ENCODE measurements at places on chromosomes 6 and 20.

DNA sequence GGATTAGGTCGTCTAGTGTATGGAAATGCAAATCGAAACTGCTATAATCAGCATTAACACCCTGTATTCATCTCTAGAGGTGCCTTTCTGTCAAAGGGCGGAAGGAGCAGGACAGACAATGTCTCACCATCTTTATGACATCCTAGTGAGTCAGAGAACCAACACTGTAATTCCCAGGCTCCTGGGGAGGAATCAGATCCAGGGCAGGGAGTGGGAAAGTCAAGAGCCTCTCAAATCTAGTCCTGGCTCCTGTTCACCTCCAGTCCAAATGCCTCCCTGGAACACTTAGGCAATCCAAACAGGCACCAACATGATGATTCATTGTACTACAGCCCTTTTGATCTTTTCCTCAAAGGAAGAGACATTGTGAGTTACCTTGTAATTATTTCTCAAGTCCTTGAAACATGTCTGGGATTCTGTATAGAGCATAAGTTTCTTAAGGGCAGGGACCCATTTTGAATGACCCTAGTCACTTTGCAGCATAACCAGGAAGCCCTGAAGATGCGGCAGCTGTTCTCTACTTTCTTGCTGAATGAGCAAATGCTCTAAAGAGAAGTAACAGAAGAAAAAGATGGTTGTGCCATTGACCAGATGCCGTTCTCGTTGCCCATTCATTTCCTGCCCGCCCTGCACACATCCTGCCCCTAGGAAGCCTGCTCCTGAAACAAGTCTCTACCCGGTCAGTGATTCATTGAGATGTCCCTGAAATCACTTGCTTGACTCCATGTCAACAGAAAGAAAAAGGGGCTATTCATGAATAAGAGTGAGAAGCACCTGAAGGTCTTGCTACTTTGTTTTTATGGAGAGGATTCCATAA is 112.8 kb upstream of the JARID2 start:
- no peak for DNase-seq

DNA sequence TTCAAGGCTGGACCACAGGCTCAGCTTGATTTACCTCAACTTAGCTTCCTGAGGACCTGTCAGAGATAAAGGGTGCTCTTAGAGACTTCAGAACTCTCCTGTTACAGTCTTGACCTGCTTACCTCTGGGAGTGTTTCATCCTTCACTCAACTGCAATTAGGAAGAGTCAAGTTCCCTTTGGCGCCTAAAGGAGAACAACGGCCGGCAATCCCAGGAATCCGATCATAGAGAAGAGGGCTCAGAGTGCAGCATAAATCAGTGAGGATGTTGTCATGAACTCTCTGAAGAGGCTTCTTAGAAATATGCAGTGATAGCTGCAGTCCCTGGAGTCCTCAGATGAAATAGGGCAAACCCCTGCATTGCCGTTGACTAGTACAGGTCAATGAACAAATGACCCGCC is 36.4 kb downstream of the LYRM2 start:
- DNase-seq: no peak

DNA sequence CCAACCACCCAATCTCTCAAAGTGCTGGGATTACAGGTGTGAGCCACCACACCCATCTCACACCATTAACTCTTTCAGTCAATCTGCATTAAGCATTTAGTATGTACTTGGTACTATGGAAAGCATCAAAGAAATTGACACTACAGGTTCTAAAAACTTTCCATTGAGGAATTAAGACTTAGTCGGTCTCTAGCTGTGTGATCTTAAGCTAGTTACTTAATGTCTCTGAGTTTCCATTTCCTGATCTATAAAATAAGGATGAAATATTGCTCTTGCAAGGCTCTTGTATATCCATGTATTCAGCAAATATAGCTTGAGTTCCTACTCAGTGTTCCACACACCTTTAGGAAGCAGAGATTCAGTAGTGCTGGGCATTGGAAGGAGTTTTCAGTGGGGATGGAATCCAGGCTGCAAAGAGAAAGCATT is 48.9 kb upstream of the NCOA3 start:
- DNase-seq: no peak

DNA sequence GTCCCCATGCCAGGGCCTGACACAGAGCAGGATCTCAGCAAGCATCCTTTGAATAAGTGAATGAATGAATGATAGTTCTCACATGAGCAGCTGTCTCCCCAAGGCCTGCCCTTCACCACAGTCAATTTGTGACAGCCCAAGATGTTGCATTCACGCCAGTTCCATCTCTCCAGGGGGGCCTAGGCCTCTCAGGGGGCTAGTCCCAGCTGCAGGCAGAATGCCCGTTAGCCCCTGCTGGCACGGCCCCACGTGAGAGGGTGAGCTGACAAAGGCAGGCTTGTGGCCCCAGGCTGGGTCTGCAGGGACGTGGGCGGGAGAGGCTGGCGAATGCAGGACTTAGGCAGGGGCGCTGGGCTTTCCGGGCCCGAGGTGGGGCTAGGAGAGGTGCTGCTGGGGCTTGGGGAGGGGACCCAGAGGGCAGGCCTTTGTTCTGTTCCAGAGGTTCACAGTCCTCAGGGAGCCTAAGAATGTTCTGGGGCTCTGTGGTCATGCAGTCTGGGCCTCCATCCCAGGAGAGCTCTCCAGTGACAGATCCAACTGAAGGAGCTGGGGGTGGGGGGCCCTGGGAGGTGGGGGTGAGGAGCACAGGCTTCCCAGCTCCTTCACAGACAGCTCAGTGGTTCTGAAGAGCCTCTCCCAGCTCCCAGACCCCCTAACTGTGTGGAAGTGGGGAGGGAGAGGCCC is 30.5 kb upstream of the TLDC2 start:
- DNase-seq: no peak

DNA sequence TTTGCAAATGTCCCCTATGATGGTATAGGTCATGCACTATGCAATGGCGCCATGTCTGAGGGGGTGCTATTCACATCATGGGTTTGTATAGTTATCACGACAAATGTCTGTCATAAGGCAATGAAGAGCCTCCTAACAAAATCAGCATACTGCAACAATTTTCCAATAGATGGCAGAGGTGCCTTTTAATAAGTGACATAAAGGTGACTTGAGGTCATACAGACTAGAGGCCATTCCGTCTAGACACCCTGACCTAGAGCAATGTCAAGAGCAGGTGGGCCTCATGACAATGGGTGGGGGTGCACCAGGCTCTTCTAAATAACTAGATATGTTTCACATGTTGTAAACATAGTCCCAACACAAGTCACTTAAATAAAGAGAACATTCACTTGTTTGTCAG is 107.7 kb downstream of the KIF6 start:
- DNase-seq: no peak

- DNase-seq: no peak
Measured at GRCh38 chr6:87742106-87742505, 40.1 kb upstream of the AKIRIN2 start.

- no peak for DNase-seq
Measured at GRCh38 chr6:93915961-93916360, 496.6 kb upstream of the EPHA7 start.

DNA sequence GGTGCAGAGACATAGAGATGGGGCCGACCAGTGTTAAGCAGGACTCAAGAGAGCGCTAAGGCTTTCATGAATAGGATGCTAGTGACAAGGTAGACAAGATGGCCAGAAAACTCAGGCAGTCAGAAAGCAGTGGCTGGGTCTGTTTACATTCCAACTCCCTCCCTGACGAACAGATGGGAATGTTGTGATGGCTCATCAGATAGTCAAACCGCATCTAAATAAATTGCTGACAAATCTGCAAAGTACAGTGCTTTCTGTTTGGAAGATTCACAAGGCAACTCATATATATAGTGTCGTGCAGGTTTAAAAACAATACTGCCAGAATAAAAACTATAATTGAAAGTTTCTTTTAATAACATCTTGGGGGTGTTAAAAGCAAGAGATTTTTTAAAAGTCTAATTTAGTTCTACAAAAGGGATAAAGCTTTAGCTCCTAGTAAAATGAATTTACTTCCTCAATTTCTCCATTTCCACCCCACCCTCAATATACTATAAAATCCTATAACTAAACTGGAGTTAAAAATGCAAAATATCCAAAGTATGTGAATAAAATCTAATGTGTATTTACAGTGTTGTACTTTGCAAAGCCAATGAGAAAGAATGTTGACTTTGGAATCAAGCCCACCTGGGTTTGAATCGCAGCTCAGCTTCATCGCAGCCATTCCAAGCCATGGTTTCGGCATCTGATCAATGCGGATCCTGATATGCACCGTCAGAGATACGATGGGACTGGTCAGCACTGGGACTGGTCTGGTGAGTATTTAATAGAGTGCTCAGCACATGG is 247.3 kb upstream of the PDE10A start:
- DNase-seq: no peak

GRCh38 chr6:157023958-157024357 is 246.8 kb downstream of the ARID1B start:
- no peak for DNase-seq

DNA sequence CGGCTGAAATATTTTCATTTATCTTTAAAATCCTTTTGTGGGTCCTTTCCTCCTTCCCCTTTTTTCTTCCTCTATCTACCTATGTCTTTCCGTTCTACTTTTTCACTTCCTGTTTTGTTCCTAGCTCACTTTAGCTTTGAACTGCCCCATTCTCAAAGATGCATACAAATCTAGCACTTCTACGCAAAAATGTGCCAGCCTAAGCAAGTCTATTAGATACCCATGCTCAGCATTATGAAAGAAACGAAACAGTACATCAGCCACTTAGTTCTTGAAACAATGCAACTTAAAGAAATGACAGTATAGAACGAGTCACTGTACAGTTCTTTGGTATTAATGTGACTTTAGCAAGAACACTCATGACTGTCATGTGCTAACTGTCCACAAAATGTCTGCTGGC is 47.3 kb upstream of the MARCKS start:
- no peak for DNase-seq

- DNase-seq: no peak
Measured at GRCh38 chr20:48102931-48103660, 317.8 kb upstream of the SULF2 start.

- no peak for DNase-seq
Measured at GRCh38 chr6:86153521-86153920, 510.8 kb upstream of the SYNCRIP start.

DNA sequence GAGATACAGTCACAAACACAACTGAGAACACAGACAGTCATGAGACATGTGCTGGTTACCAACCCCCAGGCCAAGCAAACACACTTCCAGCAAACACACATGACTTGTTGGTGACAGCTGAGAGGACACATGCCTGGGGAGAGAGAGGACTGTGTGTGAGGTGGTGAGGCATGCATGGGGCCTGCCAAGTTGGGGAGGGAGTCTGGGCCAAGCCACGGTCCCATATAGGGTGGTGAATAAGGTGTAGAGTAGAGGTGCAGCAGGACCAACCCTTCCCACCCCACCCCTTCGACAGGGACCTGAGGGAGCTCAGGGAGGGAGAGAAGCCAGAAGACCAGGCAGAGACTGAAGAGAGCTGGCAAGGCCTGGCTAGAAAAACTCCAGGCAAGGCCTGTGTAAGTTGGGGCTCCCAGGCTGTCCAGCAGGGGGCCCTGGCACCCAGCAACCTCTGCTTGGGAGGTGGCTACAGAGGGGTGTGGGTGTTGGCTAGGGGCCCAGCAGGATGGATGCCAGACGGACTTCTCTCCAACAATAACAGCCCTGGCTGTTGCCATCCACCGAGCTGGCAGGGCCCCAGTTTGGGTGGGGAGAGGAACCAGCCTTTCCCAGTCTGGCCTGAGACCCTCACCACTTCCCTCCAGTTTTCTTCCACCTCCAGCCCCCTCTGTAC is 2.0 kb upstream of the SLC29A1 start:
- no peak for DNase-seq
